ENCODE measurements at places on chromosomes 2 and 18.

DNA sequence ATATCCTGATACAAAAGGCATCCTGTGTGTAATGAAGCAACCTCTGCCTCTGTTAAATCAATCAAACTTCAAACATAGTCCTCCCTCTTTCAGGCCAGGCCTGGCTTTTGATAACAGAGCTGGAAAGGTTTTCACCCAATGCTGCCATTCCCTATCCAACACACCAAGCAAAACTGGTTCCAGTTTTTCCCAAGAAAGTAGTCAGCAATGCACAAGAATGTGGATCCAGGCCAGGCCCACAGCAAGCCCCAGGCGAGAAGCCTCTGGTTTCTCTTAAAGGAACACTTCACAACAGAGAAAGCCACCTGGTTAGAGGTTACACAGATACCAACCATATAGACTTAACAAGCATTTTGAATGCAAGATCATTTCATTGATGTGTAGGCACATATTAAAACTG lies 49.2 kb upstream of the CCDC150 start:
- no peak for DNase-seq

- DNase-seq: no peak
Measured at GRCh38 chr18:9925369-9925768, 11.6 kb downstream of the VAPA start.

DNA sequence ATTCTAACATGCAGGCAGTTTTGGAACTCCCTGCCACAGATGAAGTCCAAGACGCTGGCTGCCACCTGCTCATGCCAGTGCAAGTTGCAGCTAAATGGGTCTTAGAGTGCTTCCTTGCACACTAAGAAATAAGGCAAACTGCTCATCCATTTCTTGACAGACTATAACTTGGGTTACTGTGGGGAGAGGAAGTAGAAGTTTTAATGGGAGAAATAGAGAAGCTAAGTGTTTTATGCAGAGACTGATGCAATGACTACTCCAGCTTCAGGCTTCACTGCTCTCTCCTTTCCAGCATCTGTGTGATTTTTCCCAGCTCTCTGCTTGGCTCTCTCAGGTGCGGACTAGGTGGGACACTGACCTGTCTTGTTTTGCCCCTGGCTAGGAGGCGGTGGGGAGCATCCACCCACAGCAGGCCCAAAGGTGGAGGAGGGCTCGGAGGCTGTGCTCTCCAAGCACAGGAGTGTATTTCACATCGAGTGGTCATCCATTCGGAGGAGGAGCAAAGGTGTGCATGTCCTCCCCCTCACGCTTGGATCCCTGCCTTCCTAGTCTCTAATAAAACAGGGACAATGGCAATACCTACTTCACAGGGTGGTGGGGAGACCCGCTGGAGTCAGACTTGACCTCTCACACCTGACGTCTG lies 48.2 kb downstream of the SLC14A2 start:
- no peak for DNase-seq

DNA sequence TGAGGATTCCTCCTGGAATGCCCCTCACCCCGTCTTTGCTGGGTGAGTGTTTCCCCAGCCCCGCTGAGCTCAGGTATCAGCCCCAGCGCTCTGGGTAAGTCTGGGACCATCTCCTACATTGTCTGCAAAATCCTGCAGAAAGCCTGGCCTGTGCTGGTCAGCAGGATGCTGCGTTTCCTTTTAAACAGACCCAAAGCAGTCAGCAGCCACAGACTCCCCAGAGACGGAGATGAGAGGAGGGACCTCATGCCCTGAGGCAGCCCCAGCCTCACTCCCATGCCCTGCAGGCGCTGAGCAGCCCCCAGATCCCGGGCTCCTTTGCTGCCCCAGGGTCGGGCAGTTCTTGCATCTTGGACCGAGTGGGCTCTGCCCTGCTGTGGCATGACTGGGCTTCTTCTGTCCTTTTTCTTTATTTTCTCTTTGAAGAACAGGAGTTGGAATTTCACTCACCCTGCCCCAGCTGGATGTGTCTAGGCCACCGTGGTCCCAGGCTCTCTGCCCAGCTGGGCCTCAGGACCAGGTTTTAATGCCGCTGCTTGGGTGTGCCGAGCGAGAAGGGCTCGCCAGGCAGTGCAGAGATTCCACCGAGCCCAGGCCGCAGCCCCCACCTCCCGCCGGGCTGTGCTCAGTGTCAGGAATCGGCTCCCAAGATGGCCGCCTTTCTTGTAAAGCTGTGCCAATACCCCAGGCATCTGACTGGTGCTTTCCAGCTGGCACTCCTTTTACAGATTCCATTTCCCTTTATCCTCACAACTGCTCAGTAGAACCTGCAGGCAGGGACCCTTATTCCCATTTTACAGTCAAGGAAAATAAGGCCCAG lies 43.6 kb downstream of the ODC1 start:
- DNase-seq: no peak

DNA sequence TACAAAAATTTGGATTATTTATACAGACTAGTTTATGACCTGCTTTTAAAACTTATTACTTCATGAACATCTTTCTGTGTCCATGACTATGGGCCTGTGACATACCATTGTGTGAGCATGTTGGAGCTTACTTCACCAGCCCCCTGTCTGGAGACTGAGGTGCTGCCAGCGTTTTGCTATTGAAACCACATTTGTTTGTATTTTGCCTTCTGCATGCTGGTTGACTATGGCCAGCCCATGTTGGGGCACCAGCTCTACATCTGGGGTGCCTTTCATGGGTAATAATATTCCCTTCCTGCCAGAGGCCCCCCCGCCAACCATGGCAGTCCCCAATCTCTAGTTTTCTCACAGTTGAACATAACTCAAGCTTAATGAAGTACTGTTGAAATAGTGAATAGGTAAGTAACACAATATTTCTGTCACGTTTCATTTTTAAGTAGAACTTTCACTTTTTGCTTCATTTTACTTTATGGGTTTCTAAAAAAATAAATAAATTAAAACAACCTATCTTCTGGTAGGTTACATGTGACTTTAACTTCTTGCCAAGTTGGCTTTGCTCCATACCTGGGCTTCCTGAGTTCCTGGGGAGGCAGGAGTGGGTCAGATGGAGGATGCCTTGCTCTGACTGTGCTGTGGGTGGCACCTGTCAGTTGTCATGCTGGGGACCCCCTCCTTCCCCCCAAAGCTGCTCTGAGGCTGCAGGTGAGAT lies 63.9 kb downstream of the DGKD start:
- DNase-seq: no peak
